ENCODE measurements at places on chromosomes 1 and 21.
A peak's percentile ranks its signal among the peaks of the same experiment; 100 is the strongest.

- DNase-seq = no peak
Measured at GRCh38 chr1:19597496-19598309, 46.4 kb upstream of the NBL1 start.

DNA sequence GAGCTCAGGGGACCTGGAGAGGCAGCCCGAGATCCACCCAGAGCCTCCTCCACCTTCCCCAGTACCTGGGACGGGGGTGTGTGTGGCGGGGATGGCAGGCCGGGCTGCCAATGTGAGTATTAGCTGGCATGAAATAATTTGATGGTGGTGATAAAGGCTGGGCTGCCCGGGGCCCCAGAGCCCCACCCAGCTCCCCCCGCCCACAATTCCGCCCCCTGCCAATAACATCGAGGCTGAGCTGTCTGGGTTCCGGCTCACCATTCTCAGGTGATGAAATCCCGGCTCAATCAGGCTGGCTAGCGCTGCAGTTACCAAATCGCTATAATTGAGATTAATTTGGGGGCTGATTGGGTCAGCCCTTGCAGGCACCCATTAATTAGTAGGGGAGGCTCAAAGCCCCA, 103.8 kb upstream of the CASZ1 start:
- no peak for DNase-seq

DNA sequence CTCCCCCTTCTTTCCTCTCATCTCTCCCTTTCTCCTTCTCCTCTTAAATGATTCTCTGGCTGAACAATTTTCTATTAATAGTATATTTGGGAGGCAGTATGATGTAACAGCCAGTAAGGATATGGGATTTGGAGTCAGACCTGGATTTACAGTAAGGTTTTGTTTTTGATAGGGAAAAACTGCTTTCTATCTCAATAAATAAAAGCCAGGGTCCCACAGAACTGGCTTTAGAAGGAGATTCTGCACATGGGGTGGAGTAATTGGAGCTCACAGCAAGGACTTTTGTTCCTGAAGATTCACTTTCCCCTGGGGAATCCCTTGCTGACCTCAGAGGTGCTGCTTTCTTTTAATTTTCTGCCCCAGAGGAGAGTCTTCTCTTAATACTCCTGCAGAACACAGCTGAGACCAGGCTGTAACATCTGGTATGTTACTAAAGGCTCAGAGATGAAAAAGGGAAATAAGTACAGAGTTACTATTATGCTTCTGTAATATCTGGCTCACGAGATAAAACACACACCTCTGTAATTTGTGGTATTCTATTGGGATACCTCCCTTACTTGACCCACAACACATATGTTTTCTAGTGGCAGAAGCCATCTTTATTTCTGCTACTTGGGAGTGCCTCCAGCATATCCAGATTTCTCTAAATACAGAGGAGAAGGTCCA, 13.4 kb downstream of the EPB41 start:
- no peak for DNase-seq

GRCh38 chr1:111221633-111222291, 5.8 kb upstream of the CHI3L2 start:
- DNase-seq = no peak

DNA sequence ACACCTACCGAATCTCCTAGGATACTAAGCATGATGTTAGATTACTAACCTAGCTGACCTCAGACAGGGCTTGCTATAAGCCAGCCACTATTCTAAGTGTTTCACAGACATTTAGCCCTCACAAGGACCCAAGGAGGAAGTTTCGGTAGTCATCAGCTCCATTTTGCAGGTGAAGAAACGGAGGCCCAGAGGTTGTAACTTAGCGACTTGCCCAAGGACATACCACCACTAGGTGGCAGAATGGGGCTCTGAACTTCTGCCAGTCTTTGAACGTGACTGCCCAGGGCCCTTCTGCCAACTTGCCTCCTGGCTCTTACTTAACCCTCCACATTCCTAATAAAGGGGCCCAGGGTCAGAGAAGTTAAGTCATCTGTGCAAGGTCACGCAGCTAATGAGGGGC, 283.5 kb downstream of the C1orf94 start:
- DNase-seq = no peak

GRCh38 chr1:58361134-58361533, 185.4 kb downstream of the OMA1 start:
- no peak for DNase-seq

DNA sequence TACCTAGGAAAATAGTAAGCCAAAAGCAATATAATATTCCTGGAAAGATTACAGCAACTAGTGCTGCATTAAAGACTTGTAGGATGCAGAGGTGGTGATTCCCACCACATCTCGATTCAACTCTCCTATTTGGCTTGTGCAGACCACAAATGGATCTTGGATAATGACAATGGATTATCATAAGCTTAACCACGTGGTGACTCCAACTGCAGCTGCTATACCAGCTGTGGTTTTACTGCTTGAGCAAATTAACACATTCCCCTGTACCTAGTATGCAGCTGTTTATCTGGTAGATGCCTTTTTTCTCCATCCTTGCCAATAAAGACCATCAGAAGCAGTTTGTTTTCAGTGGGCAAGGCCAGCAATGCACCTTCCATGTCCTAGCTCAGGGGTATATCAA, 542.7 kb upstream of the ADGRL4 start:
- DNase-seq = no peak

DNA sequence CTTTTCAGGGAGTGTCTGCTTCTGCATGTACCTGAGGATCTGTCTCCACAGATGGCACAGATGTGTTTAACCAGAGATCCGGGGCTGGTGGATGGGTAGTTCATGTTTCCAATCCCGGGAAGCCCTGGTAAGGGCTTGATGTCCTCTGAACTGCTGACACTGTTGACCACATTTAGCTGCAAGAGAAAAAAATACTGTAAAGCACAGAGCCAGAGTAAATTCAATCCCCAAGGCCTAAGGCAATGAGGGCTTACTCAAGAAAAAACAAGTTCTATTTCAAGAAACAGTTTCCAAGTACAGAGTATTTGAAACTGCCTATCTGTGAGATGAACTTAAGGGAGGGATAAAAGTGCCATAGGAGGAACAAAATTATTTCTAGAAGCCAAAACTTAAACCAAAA, 25.1 kb downstream of the RXRG start:
- DNase-seq = peak; percentile 33

DNA sequence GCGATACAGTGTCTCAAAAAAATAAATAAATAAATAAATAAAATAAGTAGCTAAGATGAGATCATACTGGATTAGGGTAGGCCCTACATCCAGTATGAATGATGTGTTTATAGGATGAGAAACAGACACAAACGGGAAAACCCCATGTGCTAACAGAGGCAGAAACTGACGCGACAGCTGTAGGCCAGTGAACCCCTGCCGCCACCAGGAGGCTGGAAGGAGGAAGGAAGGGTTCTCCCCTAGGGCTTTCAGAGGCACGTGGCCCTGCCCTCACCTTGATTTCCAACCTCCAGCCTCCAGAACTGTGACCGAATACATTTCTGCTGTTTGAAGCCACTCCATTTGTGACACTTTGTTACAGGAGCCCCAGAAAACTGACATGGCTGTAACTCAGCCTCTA, 38.5 kb downstream of the CHD5 start:
- no peak for DNase-seq

DNA sequence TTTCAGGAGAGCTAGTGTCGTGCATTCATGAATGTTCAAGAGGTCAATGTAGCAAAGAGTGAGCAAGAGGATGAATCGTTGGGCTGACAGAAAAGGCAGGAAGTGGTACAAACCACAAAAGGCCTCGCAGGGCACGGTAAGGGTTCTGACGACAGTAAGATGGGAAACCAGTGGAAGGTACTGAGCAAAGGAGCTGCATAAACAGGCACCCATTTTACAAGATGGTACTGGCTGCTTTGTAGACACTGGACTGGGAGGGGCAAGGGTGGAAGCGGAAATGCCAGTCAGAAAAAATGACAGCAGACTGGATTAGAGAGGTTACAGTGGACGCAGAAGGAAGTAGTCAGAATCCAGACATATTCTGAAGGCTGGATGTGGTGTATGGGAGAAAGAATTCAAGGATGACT, 123.5 kb downstream of the PTPN14 start:
- no peak for DNase-seq

DNA sequence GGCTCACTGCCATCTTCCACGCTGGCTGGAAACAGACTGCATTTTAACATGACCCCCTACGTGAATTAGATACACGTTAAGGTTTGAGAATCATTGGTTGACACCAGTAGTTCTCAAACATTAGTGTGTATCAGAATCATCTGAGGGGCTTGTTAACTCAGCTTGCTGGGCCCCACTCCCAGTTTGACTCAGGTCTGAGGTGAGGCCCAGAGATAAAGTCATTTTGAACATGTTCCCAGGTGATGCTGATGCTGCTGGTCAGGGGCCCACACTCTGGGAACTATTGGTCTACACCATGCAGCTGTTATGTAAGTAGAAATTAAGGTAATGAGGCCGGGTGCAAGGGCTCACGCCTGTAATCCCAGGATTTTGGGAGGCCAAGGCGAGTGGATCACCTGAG, 1.3 kb downstream of the LSM10 start:
- DNase-seq = no peak

- no peak for DNase-seq
Measured at GRCh38 chr21:29295066-29295650, 3.6 kb upstream of the BACH1 start.

DNA sequence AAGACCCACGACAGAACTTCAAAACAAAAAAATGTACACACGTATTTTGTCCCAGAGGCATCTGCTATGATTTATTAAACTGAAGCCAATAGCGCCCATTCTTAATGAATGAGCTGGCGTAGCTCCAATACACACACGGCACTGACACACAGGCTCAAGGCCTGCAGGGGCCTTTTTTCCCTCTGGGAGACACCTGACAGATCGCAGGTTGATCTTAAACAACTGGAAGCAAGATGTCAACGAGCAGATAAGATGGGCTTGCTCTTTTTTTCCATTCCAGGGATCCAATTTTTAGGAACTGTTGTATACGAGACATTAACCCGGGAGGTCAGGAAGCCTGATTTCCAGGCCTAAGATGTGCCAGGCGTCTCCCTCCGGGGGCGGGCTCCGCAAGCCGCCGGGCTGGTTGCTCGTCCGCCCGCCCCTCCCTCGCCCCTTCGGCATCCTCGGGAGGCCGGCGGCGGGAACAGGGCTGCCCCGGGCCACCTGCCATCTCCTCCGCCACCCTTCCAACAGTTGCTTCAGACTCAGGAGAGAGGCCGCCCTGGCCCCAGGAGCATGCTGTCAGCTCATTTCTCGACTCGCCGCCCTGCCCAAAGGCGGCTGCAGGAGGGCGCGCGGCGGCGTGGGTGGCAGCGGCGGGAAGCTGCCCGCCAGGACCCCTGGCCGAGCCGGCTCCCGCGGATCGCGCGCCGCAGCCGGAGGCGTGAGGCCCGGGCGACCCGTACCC, 735 bp downstream of the TTC13 start:
- DNase-seq = peak; percentile 24

DNA sequence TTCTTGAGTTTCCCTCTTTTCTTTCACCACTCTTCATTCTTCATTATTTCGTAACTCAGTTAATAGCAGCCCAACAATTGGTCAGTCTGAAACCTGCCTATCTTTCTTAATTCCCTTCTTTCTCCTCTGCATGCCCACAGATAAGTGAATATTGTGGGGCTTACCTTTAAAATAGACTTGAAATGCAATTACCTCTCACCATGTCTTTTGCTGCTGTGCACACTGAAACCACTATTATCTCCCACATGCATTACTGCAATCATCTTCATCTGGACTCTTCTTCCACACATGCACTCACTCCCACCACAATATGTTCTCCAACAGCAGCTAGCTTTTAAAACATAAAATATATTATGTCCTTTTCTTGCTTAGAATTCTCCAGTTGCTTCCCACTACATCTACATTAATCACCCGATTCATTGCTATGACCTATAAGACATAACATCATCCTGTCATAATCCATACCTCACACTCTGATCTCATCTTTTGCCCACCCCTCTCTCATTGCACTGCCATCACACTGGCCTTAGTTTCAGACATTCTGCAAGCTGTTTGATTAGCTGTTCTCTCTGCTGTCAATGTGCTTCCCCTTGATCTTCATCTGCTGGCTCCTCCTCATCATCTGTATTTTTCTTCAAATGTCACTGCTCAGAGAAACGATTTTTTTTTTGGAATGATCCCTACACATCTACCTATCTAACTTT, 304.8 kb downstream of the PTPRC start:
- no peak for DNase-seq

- DNase-seq = no peak
Measured at GRCh38 chr1:175508320-175509110, 234.9 kb downstream of the TNR start.

DNA sequence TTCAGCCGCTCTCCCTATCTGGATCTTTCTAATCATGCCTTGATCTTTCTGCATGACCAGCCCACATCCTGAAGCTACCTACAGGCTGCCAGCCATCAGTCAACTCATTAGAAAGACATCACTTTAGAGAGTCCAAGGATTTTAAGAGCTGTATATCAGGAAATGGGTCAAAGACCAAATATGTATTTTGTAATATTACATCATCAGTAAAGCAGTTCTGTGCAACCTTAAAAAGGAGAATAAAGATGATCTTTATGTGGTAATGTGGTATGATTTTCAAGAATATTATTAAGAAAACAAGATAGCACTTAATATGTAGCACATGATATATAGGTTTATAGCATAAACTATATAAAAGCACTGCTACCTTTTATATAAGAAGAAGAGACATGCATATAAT, 47.6 kb downstream of the SLC30A7 start:
- DNase-seq = no peak

- no peak for DNase-seq
Measured at GRCh38 chr1:6596351-6596750, 6.3 kb downstream of the KLHL21 start.

GRCh38 chr1:189637041-189637440, 840.6 kb downstream of the BRINP3 start:
- no peak for DNase-seq

DNA sequence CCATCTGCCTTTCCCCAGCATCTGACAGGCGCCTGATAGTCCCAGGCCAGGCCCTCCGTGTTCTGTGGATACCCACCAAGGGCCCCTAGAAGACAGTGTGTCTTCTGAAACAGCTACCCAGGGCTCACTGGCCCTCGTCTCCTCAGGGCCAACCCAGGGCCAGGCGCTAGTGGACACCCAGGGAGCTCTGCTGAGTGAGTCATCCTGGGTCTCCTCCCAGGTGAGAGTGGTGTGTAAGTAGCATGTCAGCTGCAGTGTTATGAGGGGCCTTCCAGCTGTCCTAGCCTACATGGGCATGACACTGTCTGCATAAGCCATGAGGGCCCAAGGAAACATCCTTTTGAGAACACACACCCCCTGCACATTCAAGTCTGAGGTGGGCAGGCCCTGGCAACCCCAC, 36.7 kb downstream of the CHD5 start:
- no peak for DNase-seq

GRCh38 chr1:30415171-30415940, 308.0 kb downstream of the MATN1 start:
- DNase-seq = no peak

- no peak for DNase-seq
Measured at GRCh38 chr1:63847308-63847910, 73.6 kb downstream of the ROR1 start.
